GM04504 (cell line): ENCODE measurements at places on chromosomes 3 and 15.
A peak's percentile ranks its signal among the peaks of the same experiment; 100 is the strongest.

DNA sequence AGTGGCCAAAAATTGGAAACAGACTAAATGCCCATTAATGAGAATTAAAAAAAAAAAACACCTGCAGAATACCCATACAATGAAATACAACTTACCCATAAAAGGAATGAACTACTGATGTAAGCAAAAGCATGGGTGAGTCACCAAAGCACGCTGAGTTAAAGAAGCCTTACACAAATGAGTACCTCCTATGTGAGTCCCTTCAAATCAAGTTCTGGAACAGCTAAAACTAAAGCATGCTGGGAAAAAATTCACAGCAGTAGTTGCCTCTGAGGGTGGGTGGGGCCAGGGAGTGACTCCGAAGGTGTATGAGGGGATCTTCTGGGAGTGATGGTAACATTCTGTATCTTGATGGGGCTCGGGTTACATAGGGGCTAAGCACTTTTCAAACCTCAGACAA, 11.4 kb downstream of the MYO5C start:
- no peak for DNase-seq

GRCh38 chr3:194058189-194058571, 77.8 kb upstream of the HES1 start:
- no peak for DNase-seq

- no peak for DNase-seq
These were observed 42.1 kb downstream of the FBLN2 start for GRCh38 chr3:13590841-13591520.

- no peak for DNase-seq
These were observed 97.3 kb downstream of the ARNT2 start for GRCh38 chr15:80501476-80501875.

- no peak for DNase-seq
These were observed 96.8 kb upstream of the LMOD3 start for GRCh38 chr3:69219101-69219708.

- DNase-seq = peak; percentile 85
These were observed 51.7 kb downstream of the ARNT2 start for GRCh38 chr15:80455668-80456442.

DNA sequence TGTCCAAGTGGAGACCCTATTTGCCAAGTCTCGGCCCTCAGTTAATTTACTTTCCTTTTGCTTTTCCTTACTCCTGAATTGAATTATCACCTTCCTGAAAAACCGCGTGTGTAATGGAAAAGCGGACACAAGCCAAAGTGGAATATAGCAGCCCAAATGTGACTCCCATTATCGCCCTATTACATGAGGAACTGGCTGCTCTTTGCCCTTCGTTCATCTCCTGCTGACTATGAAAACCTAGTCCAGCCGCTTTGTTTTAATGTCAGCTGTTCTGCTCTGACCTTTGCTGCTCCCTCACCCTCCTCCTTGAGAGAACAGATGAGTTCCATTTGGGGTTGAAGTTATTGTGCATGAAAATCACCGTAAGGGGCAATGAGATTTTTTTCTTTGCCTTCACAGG, 632.7 kb upstream of the SUCLG2 start:
- DNase-seq = no peak

DNA sequence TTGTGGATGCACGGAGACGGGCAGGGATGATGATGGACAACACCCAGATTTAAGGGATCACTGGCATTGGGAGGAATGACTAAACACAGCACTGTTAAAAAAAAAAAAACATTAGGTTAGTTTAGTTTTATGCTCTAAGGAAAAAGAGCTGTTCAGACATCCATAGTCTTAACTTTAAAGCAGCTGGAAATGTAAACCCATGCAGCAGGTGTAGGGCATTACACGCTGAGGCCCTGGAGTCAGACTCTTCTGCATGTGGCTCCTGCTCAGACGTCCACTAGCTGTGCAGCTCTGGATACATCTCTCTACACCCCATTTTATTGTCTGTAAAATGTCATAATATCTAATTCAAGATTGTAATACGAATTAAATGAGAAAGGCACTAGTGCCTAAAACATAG, 191.8 kb upstream of the RASGRP1 start:
- no peak for DNase-seq

- no peak for DNase-seq
These were observed 361.3 kb upstream of the GBE1 start for GRCh38 chr3:82122554-82123345.

DNA sequence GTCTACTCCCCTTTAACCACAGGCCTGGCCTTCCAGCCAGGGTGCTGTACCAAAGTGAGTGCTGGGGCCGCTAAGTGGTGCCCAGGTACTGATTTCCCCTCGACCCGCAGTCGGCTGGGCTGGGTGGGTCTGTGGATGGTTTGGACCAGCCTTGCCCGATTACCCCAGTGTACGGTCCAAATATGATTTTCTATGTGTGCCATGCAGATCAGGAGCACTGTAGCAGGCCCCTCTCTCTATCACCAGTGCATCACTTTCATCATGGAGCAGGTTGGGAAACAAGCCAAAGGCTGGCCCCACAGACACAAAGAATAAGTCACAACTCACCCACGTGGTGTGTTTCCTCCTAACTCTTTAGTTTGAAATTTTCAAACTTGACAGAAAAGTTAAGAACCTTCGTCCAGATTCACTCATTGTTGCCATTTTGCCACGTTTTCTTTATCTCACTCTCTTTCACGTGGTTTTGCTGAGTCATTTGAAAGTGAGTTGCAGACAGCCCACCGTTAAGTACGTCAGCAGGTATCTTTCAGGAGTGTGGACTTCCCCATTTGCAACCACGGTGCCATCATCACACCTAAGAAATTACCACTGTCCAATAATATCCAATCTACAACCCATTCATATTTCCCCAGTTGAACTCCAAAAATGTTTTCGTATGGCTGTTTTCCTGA, 37.0 kb downstream of the ZNF710 start:
- no peak for DNase-seq

- DNase-seq = no peak
These were observed 41.2 kb downstream of the SNRK start for GRCh38 chr3:43327582-43327979.

- DNase-seq = no peak
These were observed 108.6 kb upstream of the LRRFIP2 start for GRCh38 chr3:37283011-37283410.

DNA sequence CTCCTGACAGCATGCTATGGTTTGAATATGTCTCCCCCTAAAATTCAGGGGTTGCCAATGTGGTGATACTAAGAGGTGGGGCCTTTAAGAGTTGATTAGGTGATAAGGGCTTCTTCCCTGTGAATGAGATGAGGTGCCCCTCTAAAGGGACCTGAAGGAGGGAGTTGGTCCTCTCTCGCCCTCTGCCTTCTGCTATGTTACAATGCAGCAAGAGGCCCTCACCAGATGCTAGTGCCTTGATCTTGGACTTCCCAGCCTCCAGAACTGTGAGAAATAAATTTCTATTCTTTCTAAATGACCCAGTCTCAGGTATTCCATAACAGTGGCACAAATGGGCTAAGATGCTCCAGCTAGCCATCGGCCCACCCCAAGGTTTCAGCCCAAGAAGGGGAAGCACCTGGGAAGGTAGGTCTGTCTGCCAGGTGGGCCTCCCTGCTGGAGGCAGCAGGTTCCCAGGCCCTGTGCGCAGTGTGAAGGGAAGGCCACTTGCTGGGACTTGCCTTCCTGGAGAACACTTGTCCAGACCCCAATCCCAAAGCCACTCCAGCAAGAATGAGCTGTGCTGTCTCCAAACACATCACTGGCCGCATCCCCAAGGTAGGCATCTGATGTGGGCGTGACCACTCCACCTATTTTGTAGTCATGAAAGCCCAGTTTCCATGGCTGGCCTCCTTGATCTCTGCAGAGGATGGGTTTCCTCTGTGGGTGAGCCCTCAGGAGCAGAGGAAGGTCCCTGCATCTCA, 9.0 kb downstream of the TGM4 start:
- no peak for DNase-seq

DNA sequence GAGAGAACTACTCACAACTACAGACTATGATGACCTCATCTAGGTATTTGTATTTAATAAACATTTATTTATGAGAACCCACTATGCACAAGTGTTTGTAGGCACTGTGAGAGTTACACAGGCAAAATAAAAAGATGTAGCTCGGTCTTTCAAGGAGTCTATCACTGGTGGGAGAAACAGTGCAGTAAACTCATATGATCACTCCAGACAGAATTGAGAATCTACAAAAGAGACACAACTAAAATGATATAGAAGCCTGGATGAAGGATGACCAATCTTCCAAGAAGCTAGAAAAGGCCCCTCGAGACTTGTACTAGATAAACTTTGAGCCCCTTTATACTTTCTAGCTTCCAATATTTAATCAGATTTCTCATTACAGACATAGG, 70.2 kb upstream of the ZBTB20 start:
- DNase-seq = no peak

DNA sequence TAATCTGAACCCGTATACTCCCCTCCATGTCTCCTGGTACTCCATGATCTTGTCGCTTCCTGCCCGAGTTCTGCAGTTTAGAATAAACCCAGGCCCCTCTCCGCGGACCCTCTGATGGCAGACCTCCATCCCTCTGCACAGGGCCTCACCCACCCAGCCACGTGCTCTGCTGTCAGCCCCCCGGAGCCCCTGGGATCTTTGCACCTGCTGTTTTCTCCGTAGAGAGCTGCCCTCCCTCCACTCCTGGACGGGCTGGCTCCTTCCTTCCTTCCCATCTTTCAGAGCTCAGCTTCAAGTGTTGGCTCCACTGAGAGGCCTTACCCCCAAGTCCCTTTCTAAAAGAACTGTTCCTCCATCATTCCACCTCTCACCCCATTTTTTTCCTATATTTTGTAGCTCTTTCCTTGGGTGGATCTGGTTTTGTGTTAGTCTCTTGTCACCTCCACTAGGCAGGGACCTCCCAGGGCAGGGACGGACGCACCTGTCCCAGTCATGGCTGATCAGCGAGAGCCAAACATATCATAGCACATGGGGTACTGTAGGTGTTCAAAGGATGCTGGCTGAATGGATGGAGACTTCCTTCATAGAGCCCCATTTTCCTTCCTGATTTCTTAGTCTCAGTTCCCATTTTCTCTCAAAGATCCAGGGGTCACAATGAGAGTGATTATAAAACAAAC, 106.6 kb downstream of the VGLL4 start:
- DNase-seq = no peak
